ENCODE measurements at places on chromosomes 7 and 10. TPM values are rescaled to one million over a fixed set of nuclear protein-coding genes. Genes with fewer than 3 reads are reported as not detected.

The ITPRID1 gene
- not detected for total RNA-seq

GRCh38 chr7:36788825-36789470 is 64.7 kb upstream of the AOAH start:
- DNase-seq: no peak

DNA sequence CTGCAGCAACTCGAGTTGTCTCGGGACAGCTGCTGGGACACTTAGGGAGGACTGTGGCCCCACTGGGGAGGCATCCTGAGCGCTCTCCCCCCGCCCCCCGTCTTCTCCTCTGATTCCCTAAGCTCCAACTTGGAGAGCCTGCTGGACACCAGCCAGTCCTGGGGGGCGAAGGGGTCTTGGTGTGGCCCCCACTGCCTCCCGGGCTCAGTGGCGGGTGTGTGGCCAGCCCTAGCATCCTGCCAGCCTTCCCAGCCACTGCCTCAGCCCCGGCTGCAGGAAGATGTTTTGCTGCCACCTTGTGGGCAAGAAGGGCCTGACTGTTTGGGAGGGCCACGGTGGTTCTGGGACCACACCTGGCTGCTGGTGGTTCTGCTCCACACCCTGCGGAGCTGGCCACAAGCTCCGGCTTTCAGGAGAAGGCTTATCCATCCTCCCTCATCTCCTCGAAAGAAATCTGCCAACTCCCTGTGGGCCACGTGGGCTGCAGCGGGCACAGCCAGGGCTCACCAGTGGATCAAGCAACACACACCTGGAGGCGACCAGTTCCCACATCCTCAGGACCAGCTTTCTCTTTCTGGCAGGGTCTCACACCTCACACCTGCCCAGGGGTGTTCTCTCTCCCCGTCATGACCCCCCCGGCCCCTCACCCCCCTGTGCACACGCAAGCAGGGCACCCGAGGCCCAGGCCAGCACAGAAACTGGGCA is 24.8 kb downstream of the AGAP3 start:
- peak; percentile 89 for DNase-seq

GRCh38 chr7:142997456-142997989 is 29.4 kb downstream of the OR9A2 start:
- DNase-seq: no peak

The NEBL gene
- total RNA-seq: 597 TPM

GRCh38 chr10:5559642-5560141 is 34.9 kb downstream of the CALML3 start:
- peak; percentile 9 for DNase-seq

DNA sequence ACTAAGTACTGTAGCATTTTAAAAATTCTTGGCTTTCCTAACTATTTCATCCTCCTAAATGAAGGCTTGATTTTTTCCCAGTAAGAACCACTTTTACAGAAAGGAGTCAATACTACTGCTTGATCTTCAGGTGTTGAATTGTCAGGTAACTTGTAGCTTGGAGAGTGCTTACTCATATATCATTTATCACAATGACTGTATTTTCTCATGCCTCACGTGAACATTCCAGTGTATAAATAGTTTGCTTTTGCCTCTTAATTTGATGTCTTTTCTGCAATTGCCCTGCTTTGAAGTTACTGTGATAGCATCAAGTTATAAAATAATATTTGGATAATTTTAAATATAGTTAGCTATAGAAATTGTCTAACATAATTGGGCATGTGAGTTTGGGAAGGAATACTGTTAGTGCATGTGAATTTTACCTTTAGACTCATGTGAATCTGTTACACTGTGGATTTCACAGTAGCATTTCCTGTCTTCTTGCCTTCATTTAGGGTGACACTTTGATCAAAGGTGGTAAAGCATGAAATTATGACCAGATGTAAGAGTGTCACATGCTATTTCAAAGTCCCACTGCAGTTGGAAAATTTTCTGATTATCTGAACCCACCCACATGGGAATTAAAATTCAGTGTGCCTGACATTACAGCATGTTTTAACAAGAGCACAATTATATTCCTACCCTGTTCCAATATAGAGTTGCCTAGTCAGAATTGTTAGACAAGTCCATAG is 962.8 kb downstream of the DNAJB9 start:
- no peak for DNase-seq

- no peak for DNase-seq
Observed at GRCh38 chr7:157602156-157602555, 265.4 kb downstream of the DNAJB6 start.

DNA sequence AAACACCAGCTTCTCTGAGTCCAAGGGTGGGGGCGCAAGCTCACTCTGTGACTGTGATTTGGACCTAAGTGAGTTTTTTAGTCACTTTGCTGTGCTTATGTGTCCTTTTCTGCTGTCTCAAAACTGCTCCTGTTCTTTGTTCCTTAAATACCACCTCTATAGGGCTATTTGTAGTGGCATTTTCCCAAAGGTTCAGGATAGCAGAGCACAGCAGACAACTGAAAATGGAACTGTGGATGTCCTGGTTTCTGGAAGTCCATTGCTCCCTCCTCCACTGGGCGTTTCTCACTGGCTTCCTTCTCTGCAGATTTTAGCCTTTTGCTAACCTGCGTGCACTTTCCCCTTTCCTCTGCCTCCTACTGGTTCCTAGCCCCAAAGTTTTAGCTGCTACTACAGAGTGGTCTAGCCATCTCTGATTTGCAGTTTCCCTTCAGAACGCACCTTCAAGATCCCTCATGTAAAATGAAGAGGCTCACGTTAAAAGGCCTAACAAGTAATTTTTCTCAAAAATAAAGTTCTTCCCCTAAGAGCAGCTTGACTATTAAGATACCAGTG is 25.6 kb downstream of the BLVRA start:
- no peak for DNase-seq

DNA sequence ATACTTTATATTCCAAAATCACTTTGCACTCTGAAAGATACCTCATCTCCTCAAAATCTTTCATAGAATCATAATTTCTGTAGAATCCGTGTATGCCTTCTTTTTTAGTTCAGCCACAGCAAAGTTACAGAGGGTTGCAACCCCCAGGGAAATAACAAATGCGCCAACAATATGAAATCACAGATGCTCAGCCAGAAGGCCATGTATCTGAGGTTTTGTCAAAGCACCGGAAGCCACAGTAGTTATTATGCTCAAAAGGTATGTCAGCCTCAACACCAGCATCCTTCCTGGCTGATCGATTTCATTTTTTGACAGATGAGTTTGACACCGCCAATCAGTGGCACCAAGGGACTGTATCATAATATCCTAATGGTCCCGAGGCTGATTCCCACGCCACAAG is 204.1 kb downstream of the KCNMA1 start:
- no peak for DNase-seq

The LRGUK gene
- 0.24 TPM for total RNA-seq

DNA sequence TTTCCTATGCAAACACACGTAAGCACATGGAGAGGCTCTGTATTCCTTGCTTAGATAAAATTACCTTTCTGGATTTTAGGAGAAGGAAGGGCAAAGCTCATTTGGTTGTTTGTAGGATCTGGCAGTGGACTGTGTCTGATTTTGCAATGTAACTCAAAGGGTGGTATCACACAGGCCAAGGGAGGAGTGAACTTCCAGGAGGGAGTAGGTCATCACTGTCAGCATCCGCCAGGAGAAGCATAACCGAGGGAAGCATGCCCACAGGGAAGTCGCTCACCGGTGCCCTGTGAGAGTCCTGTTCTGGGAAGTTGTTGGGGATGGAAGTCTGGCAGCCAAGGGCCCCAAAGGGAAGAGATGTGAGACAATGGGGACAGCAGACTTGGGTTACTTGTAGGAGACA is 74.4 kb downstream of the CFAP58 start:
- DNase-seq: no peak

GRCh38 chr7:20240080-20240926 is 23.1 kb upstream of the MACC1 start:
- no peak for DNase-seq

GRCh38 chr7:55977831-55978230 is 13.4 kb downstream of the NIPSNAP2 start:
- DNase-seq: no peak

DNA sequence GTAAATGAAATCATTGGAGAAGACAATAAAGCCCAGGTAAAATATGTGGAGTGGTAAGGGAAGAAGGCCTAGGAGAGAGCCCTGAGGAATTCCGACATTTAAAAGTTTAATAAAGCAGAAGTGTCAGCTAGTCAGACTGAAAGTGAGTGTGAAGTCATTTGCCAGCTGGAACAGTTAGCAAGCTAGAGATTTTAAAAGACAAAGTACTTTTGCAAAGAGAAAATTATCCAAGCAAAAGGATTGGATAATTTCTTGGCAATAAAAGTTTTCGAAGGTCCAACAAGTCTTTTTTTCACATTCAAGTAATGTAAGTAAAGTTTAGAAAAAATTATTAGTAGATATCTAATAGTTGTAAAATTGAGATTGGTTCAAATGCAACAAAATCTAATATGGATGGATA is 27.1 kb upstream of the SEMA3C start:
- no peak for DNase-seq

GRCh38 chr10:36198322-36198721 is 556.2 kb upstream of the FZD8 start:
- no peak for DNase-seq

GRCh38 chr10:59873896-59874295 is 32.5 kb downstream of the CCDC6 start:
- DNase-seq: no peak

DNA sequence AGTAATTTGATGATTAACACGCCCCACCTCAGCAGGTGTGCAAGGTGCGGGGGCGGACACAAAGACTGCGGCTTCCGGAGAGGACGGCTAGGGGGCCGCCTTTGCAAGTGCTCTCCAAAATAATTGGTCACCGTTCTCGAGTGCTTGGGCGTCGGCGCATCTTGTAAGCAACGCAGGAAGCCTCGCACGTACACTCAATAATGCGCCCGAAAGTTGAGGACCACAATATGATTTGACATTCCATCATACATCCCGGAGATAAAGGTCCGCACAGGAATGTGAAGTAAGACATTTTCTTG is 114.7 kb downstream of the EBF3 start:
- DNase-seq: no peak

The WDR86 gene
- total RNA-seq: not detected

DNA sequence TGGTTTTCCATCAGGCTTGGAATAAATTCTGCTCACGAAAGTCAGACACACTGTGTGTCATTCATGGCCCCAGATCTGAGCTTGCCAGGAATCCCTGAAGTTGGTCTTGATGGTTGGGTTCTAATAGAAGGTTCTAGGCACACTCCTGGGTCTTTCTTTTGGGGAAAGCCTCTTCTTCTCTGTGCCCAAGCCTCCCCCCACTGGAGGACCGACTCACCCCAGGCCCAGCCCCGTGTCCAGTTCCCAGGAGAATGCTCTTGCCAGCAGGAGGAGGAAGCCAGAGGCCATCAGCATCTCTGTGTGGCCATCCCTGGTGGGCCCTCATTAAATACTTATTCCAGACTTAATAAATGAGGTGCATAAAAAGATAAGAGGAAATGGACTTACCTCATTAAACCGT is 548.0 kb downstream of the TCERG1L start:
- DNase-seq: peak; percentile 63

The ZNF117 gene
- 6.0 TPM for total RNA-seq

GRCh38 chr7:1710936-1711335 is 40.9 kb downstream of the ELFN1 start:
- DNase-seq: peak; percentile 29

The GPRIN2 gene
- total RNA-seq: not detected

- DNase-seq: no peak
Observed at GRCh38 chr7:39336442-39336841, 229.8 kb upstream of the YAE1 start.

The CCDC3 gene
- 6.4 TPM for total RNA-seq

The ZNF394 gene
- 14.9 TPM for total RNA-seq

Data from cardiac septum (tissue), 1 donor.